NCI-H1436 treated with DMSO at 0.1 percent for 48 hours (cell line): ENCODE measurements at places on chromosomes 11 and 22.

- no peak for DNase-seq
Observed at GRCh38 chr11:134533511-134533910, 121.5 kb upstream of the B3GAT1 start.

DNA sequence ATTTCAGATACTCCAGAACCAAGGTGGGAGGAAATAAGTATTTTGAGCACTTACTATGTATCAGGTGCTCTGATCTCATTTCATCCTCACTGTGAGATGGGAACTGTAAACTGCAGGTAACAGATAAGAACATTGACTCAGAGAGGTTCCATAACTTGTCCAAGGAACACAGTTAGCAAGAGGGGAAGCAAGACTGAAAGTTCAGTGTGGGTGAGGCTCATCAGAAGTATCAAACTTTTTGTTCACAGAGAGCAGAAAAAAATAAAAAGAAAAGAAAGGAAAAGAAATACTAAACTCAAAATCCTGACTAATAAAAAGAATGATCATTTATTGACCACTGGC is 37.1 kb downstream of the RAB30 start:
- DNase-seq, result no peak

GRCh38 chr22:22424210-22424800 is 84.2 kb downstream of the ZNF280B start:
- DNase-seq, result no peak

DNA sequence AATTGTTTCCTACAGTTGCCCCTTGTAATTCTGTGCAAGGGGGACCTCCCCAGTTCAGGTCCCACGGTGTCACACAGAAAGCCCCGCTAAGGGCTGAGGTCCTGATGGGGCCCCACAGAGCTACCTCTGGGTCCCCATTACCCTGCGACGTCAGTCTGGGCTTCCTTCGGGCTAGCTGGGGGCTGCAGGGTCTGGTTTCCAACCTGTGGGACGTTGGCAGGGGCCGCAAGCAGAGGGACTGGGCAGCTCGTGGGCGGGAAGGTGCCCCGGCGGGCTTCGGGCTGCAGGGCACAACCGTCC is 698 bp downstream of the SLC37A4 start:
- DNase-seq, result no peak

DNA sequence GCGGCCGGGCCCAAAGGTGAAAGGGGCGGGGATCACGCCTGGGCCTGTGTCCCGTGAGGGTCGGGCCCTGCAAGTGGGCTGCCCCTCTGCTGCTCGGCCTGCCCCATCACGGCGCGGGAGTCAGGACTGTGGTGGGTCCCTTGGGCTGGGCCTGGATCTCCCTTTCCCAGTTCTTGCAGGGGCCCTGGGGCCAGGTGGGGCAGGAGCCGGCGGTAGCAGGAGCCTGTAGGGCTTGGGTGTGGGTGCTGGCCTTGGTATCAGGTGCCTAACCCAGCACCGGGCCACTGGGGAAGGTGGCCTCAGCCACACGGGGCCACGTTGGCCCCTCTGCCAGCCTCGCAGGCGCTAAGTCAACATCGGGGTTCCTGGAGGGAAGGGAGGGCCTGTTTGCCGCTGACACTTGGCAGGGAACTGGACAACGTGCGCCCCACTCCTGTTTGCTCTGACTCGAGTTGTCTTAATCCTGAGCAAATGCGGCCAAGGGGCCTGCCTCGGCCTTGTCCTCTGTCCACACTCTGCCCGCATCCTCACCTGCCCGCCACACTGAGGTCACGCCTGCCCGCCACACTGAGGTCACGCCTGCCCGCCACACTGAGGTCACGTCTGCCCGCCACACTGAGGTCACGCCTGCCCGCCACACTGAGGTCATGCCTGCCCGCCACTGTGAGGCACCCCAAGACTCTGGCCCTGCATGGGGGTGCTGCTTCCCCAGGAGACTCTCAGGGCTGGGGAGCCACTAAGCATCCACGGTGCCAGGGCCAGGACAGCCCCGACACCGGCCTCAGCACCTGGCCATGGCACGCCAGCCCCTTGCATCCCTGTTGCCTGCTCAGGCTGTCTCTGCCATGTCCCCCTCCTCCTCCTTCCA is 14.2 kb upstream of the MUC5B start:
- DNase-seq, result no peak

DNA sequence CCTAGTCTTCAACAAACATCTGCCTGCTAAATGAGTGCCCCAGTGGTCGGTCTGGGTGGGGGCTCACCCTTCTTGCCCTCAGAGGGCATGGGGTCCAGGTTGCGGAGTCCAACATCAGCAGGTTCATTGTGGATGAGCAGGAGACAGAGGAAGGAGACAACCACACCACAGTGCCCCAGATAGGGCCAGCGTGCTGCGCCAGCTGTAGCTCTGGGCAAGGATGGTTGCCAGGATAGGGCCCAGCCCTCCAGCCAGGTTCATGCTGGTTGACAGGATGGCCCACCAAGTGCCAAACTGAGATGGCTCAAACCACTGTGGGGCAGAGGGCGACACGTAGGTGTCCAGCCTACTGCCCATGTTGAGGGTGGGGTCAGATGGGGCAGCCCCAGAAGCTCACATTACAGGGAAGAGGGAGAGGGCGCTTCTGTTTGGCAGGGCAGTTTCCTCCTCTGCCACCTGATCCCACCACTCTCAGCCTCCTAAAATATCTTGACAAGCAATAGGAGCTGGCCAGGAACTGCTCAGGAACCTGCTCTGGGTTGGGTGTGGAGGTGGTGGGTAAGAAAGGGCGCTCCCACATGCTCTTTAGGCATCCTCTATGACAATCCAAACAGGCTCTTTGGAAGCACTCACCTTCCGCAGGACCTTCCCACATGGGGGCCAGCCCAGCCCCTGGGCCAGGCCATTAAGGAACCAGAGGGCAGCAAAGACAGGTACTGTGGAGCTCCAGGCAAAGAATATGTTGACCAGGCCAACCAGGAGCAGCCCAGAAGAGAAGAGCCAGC is 2.9 kb downstream of the SLC37A4 start:
- DNase-seq, result no peak

DNA sequence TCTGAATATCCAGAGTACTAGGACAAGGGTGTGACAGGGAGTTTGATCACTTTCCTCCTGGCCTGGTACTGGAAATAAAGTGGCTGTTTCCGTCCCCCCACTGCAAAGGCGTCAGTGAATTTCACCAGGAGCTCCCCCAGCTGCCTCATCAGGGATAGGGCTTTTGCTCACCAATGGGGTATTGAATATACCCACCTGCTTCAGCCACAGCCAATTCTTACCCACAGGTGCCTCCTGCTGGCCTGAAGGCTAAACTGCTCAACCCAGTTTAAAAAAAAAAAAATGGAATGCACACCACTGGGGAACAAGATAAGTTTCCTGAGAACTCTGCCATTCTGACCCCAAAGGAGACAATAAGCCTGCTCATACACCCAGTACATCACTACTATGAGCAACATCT is 65.3 kb upstream of the MS4A8 start:
- no peak for DNase-seq

- DNase-seq, result no peak
Observed at GRCh38 chr11:68837583-68838571, 3.8 kb downstream of the CPT1A start.

GRCh38 chr22:36379593-36380361 is 8.0 kb downstream of the MYH9 start:
- no peak for DNase-seq

DNA sequence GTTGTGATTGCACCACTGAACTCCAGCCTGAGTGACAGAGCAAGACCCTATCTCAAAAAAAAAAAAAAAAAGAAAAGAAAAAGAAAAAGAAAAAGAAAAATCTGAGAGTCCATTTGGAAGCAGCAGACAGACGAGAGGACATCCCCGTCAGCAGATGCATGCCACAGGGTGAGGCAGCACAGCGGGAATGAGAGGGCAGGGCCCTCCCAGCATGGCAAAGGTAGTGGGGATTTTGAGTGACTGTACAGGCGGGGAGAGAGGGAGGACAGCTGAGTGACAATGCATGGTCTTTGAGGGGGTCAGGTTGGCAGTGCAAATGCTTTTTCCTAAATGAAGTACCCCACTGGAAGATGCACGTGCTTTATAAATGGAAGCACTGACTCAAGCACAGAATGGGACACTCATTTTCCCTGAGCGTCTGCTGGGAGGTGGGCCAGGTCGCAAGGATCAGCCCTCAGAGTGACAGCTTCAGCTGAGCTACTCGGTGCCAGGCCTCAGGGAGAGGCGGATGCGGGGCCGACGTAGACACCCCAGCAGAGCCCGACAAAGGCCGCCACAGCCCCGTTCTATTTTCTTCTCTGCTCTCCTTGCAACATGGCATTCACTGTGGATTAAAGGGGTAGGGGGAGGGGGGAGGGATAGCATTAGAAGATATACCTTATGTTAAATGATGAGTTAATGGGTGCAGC is 113.5 kb downstream of the SHANK2 start:
- DNase-seq, result no peak

- DNase-seq, result no peak
Observed at GRCh38 chr11:101390539-101390938, 193.3 kb downstream of the TRPC6 start.

GRCh38 chr11:58734681-58735490 is 3.1 kb upstream of the GLYAT start:
- no peak for DNase-seq

DNA sequence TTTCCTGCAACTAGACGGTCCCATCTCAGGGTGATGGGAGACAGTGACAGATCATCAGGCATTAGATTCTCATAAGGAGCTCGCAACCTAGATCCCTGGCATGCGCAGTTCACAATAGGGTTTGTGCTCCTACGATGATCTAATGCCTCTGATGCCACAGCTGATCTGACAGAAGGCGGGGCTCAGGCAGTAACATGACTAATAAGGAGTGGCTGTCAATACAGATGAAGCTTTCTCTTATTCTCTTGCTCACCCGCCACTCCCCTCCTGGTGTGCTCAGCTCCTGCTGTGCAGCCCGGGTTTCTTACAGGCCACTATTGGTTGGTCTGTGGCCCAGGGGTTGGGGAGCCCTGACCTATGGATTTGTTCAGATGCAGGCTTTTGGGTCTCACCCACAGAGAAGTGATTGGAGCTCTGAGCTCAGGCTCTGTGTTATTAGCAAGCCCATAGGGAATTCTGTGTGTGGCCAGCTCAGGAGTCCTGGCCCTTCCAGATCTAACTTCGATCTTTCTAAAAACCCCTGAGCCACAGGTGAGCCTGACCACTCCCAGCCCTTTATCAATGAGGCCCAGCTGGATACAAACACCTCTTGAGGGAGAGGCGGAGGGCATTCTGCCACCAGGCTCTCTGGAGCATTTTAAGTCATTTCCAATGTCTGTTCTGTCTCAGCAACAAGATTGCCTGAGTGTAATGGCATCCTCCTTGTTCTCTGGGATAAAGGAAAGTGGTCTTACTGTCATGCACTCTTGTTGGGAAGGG is 351.8 kb downstream of the BUD13 start:
- no peak for DNase-seq

GRCh38 chr11:96447208-96448110 is 57.6 kb downstream of the JRKL start:
- DNase-seq, result no peak

DNA sequence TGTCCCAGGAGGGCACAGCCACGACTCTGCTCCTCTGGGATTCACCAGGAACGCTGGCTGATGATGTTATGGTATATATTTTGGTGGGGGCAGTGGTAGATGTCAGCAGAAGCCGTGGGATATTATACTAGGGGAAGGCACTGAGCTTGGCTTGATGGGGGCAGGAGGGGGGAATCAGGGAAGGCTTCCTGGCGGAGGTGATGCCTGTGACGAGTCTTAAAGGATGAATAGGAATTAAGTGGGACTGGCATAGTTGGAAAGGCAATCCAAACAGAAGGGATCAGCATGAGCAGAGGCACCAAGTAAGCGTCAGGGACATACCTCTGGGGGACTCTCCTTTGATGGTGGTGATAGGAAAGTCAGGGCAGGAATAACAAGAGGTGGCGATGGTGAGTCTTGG is 47.6 kb downstream of the TP53I11 start:
- DNase-seq, result no peak
